Endodermal cell (in vitro differentiated cells): ENCODE measurements at places on chromosomes 6 and 20. TPM values are rescaled to one million over a fixed set of nuclear protein-coding genes. Genes with fewer than 3 reads are reported as not detected.
A peak's percentile ranks its signal among the peaks of the same experiment; 100 is the strongest.

DNA sequence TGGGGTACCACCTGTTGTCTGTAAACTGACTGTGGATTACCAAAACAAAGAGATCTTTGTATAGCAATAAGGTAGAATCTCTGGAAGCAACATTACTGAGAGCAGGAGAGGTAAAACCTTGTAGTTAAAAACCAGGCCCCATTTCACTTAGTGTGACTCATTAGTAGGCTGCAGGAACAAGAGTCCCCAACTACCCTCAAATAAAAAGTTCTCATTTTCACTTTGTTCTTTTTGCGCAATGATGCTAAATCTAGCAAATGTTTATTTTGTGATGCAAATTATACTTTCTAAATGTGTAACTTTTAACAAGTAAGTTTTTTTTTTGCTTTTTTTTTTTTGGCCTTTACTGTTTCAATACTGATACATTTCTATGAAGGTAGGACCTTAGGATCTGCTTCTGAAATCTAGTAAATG is 67.1 kb downstream of the ESF1 start:
- no peaks in the 10 kb centered on the region for H3K27me3 ChIP-seq
- H3K4me3 ChIP-seq: no peak overlapping the region
- H3K36me3 ChIP-seq: peaks cover 65% of the 10 kb centered on the region
- DNase-seq: no peak
- H3K4me1 ChIP-seq: no peaks in the 10 kb centered on the region

- DNase-seq: no peak
Observed at GRCh38 chr6:160198606-160199211, 59.9 kb downstream of the SLC22A2 start.

- no peaks in the 10 kb centered on the region for H3K4me1 ChIP-seq
- H3K4me3 ChIP-seq: no peak overlapping the region
- DNase-seq: no peak
- no peaks in the 10 kb centered on the region for H3K36me3 ChIP-seq
Observed at GRCh38 chr20:38164069-38164468, 1.0 kb downstream of the TGM2 start.

GRCh38 chr20:16761305-16761829 is 13.2 kb downstream of the OTOR start:
- H3K27me3 ChIP-seq: no peaks in the 10 kb centered on the region
- no peaks in the 10 kb centered on the region for H3K36me3 ChIP-seq
- H3K4me3 ChIP-seq: no peak overlapping the region
- peak; percentile 83 for DNase-seq

Gene SEMG1
- 0.46 and 0.54 TPM in 2 replicates for total RNA-seq

Gene TRIM15
- not detected in 2 replicates for total RNA-seq

Gene PDE7B
- 0.06 TPM in 1 of 3 replicates, not detected in the others for total RNA-seq
